ENCODE measurements at places on chromosomes 13 and 19.

DNA sequence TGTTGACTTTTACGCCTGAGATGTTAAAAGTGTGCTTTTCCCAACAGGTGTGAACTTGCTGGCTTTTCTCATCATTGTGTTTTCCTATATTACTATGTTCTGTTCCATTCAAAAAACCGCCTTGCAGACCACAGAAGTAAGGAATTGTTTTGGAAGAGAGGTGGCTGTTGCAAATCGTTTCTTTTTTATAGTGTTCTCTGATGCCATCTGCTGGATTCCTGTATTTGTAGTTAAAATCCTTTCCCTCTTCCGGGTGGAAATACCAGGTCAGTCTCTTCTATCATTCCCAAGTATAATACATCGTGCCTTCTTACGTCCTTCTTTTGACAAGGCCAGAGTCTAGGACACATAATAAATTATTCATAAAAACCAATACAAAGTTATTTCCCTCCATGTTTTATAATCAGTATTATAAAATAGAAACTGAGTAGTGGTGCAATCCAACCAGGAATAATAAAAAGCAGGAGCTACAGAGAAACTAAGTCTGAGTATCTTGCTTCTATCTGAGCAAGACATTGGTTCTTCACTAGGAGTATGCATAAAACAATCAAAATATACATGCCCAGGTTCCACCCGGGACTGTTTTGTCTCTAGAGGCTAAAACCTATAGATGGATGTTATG lies 57.9 kb downstream of the RXFP2 start:
- DNase-seq: peak; percentile 16

GRCh38 chr19:34732612-34733211 lies 1.3 kb upstream of the ZNF181 start:
- DNase-seq: peak; percentile 8

GRCh38 chr13:48160606-48161278 lies 65.8 kb upstream of the MED4 start:
- peak; percentile 55 for DNase-seq

DNA sequence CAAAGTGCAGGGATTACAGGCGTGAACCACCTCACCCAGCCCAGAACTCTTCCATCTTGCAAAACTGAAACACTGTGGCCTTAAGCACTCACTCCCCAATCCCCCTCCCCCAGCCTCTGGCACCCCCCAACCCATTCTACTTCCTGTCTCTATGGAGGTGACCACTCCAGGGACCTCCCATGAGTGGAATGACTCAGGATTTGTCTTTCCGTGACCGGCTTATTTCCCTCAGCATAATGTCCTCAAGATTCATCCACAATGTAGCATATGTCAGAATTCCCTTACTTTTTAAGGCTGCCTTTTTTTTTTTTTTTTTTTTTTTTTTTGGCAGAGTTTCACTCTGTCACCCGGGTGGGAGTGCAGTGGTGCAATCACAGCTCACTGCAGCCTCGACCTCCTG lies 3.6 kb upstream of the F2RL3 start:
- no peak for DNase-seq

- peak; percentile 13 for DNase-seq
Observed at GRCh38 chr13:65378943-65379519, 1851.1 kb downstream of the PCDH9 start.

DNA sequence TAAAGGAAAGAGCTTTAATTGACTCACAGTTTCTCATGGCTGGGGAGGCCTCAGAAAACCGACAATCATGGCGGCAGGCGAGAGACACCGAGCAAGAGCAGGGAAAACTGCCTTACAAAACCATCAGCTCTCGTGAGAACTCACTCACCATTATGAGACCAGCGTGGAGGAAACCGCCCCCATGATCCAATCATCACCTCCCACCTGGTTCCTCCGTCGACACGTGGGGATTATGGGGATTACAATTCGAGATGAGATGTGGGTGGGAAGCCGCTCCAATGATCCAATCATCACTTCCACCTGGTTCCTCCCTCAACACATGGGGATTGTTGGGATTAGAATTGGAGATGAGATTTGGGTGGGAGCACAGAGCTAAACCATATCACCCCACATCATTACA lies 293.9 kb downstream of the ABCC4 start:
- DNase-seq: no peak

GRCh38 chr13:93976528-93976927 lies 503.0 kb downstream of the DCT start:
- no peak for DNase-seq

- DNase-seq: no peak
Observed at GRCh38 chr19:16184665-16185122, 516 bp upstream of the FAM32A start.

DNA sequence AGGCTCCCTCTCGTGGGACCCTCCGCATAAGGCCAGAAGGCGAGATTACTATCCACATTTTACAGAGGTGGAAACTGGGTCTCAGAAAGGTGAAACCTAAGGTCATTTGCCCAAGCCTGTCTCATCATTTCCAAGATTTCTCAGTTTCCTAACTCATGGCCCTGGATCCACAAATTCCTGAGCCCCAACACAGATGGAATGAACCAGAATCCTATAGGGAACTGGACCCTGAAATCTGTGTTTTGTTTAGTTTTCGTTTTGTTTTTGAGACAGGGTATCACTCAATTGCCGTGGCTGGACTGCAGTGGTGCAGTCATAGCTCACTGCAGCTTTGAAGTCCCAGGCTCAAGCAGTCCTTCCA lies 563 bp upstream of the GNG7 start:
- no peak for DNase-seq

DNA sequence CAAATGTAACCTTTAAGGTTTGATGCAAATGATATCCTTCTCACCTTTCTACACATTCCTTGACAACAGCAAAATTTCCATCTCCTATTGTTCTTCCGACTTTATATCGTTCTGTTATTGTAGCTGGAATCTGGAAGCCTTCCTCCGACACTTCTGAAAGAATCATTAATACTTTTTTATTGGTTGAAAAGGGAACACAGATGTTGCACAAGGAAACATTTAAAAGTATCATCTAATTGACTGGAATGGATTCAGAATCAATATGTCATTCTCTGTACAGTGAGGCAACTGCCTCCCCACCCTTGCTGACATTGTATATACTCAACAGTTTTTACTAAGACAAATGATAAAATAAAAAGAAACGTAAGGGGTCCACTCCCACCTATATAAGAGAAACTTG lies 295.2 kb downstream of the DCLK1 start:
- no peak for DNase-seq

DNA sequence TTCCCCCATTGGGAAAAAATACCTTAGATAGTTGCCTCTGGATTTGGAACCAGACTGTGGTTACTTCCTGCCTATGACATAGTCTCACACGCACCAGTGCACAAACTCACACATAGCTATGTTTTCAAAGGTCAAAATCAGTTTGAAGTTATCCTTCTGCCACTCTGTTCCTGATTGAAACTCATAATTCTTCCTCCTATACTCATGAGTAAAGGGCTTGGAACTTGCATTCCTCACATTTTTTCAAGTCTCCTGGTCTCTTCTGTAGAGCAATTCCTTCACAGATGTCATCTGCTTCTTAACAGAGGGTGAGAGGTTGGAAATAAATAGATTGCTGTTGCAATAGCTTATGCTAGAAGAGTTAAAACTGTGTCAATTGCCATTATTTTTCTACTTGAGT lies 18.6 kb upstream of the POSTN start:
- no peak for DNase-seq

- DNase-seq: no peak
Observed at GRCh38 chr19:18043676-18044075, 35.7 kb downstream of the ARRDC2 start.

DNA sequence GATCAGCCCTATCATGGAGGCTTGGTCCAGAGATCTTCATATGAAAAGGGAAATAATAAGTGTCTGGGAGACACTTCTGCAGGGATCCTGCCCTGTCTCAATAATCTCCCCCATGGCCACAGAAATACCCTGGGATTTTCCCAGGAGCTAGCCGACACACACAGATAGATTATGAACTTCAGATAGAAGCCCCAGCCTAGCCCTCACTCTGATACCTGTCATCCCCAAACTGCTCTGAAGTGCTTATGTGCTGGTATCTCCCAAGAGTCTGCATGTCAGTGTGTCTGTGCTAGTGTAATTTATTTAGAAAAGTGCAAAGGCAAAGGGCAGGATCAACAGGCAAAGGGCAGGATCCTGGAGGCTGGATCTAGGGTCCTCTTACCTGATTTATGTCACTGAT lies 38.7 kb upstream of the ZNF766 start:
- no peak for DNase-seq

- DNase-seq: no peak
Observed at GRCh38 chr13:108070925-108071324, 144.4 kb downstream of the LIG4 start.

DNA sequence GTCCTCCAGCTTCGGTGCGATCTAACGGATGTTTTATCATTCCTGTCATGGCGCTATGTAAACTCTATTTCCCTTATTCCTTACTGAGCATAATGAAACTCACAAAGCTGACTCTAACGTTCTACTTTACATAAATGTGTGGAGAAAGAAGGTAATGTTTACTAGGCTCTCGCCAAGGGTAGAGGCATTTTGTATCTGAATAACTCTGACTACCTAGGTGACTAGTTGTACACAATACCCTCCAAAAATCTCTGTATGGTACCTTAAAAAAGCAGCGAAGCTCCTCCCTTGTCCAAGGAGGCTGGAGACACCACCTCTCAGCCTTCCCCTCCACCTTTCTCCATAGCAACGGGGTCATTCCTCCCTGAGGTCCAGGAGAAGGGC lies 316 bp upstream of the ZNF530 start:
- no peak for DNase-seq

GRCh38 chr19:48819366-48819816 lies 8.6 kb upstream of the BCAT2 start:
- DNase-seq: no peak

GRCh38 chr13:102035969-102036368 lies 365.9 kb downstream of the FGF14 start:
- DNase-seq: no peak

- DNase-seq: no peak
Observed at GRCh38 chr13:43022934-43023288, 475 bp upstream of the DNAJC15 start.

DNA sequence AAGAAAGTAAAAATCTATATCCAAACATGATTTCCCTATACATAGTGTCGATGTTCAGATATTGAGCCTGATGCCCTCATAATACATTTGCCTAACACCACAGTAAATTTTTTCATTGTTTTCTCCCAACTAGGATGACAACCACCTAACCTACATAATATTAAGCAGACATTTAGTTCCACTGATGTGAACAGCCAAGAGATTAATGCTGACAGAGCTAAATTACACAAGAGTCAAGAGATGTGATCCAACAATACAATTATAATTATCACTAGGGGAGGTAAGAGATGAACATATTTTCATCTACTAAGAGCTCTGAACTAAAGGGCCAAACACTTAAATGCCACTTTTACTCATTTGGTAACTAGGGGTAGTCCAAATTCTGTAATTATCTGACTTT lies 145.9 kb downstream of the DACH1 start:
- DNase-seq: no peak

DNA sequence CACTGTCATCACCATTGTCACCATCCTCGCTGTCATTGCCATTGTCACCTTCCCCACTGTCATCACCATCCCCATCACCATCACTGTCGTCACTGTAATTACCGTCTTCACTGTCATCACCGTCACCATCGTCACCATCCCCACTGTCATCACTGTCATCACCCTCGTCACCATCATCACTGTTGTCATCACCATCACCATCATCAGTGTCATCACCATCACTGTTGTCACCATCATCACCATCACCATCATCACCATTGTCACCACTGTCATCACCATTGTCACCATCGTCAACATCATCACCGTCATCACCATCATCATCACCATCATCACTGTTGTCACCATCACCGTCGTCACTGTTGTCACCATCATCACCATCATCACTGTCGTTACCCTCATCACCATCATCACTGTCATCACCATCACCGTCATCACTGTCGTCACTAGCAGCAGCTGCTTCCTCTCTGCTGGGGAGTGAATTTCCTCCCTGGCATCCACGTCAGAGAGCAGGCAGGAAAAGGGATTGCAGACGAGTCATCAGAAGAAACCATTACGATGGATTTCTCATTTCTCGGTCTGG lies 27.3 kb downstream of the TMEM255B start:
- no peak for DNase-seq

GRCh38 chr19:46471116-46471733 lies at the start of gene PNMA8A:
PNMA8A (minus strand) TSS chr19:46471563; CDS start chr19:46471035, 528 bp downstream.
- no peak for DNase-seq

GRCh38 chr13:36778083-36778671 lies 40.8 kb upstream of the RFXAP start:
- DNase-seq: no peak

GRCh38 chr19:51978882-51979281 lies 7.8 kb downstream of the ZNF350 start:
- DNase-seq: peak; percentile 46

DNA sequence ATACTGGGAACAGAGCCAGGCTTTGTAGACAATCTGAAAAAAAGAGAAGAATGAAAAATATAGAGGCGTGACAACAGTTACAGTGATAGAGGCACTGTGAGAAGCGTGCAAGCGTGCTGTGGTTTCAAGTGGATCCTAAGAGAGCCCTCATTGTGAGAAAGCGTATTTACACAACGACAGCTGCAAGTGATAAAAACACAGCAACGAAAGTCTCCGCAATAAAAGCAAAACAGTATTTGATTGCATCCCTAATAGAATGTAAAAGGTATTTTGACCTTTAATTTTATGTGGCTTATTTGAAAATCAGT lies 642.7 kb upstream of the ARGLU1 start:
- no peak for DNase-seq

DNA sequence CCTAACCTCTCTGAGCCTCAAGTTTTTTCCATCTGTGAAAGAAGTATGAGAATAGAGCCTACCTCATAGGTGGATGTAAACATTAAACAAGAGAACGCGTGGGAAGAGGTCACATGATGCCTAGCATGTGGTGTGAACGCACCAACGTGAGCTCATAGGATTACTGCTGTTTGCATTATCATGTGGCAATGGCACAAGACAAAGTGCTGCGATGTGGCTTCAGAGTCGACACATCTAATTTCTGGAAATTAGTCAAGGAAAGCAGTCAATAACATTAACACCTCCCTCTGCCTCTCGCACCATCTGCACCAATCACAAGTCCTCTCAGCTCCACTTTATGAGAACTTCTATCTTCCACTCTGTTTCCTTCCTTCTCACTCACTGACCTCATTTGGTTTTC lies 489.7 kb downstream of the COG6 start:
- DNase-seq: no peak

- DNase-seq: peak; percentile 84
Observed at GRCh38 chr13:60397704-60398378, 821 bp downstream of the TDRD3 start.

- no peak for DNase-seq
Observed at GRCh38 chr13:104043184-104043583, 977.0 kb upstream of the SLC10A2 start.

DNA sequence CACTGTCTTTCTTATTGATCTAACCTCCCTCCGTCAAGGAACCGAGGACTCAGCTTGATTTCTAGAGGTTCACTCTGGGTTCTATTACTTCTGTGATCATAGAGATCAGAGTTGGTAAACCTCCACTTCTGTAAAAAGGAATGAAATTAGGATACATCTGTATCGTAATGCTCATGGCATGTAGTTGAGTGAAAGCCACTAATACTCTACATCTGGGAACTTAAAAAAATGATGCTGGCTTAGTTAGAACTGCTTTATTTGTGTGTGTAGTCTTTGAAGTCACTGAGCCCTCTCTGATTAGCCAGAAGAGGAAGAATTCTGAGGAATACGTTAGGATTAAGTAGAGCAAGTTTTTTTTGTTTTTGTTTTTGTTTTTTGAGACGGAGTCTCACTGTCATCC lies 140.8 kb downstream of the GGACT start:
- no peak for DNase-seq
